ENCODE measurements at places on chromosomes 1 and 21.

DNA sequence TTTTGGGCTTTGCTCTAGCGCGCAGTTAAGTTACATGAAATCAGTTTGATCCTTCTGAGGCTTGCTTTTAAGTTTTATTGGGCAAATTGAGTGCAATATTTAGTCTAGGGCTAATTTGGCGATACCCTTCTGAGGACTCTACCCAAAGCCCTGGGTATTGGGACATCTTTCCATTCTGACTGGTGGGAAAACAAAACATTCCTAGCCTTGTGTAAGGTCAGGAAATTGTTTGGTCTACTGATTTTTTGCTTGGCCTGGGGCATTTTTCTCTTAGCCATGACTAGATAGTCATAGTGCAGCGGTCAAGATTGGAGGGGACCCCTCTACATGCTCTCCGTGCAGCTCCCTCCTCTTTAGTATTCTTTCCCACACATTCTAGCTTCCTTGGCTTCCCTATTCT is 189.6 kb upstream of the PTGFR start:
- DNase-seq, result no peak

- no peak for DNase-seq
These were observed 16.3 kb downstream of the TLR5 start for GRCh38 chr1:223126741-223127140.

- no peak for DNase-seq
These were observed 11.1 kb downstream of the BATF3 start for GRCh38 chr1:212688341-212689047.

- no peak for DNase-seq
These were observed 46.7 kb downstream of the CAPZB start for GRCh38 chr1:19438516-19439195.

DNA sequence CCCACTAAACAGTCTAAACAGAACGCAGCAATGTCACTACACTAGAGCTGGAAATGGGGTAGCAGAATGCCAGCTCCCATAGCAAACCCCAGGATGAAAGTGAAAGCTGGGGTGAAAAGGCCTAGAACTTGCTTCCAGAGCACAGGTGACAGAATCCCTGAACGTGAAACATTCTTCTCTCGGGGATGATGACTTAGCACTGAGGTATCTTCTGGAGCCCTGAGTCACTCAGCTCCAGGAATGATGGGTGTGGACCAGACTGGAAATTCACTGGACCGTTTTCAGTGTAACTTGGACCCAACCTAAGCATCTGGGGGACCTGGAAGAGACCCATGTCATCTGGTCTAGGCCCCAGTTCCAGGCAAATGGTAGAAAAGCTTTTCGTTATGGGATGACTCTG is 108.9 kb downstream of the CDC7 start:
- no peak for DNase-seq
